Left colon (tissue), 2 donors: ENCODE measurements at places on chromosomes 5 and 9. TPM values are rescaled to one million over a fixed set of nuclear protein-coding genes. Genes with fewer than 3 reads are reported as not detected.

DNA sequence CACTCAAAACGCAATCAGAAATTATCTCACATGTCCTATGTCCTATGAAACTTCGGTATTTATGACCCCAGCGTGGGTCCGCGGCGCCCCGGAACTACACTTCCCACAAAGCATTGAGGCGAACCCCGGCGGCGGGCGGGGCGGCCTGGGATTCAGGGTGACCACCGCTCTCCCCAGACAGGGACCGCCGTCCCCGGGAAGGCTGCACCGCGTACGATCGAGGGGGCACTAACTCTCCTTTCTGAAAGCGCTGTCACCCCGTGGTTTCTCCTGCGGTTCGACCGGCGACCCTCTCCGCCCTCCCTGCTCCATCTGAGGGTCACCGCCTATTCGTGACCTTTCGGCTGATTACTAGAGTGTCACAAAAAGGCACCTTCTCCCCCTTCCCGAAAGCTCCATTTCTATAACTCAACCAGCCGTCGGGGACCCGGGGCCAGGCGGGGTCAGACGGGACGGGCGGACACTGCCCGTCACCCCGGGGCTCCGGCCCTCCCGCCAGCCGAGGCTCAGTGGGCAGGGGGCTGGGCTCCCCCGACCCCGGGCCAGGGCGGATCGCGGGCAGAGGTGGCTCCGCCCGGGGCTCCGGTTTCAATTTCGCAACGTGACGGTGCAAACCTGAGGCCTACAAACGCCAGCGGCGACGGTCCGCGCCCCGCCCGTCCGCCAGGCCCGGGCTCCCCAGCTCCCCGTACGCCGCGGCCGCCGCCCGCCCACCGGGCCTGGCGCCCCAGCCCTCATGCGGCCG lies 1.3 kb downstream of the ECPAS start:
- DNase-seq = peak; percentile 85

- no peak for DNase-seq
Observed at GRCh38 chr9:130998597-130999244, 10.3 kb upstream of the LAMC3 start.

DNA sequence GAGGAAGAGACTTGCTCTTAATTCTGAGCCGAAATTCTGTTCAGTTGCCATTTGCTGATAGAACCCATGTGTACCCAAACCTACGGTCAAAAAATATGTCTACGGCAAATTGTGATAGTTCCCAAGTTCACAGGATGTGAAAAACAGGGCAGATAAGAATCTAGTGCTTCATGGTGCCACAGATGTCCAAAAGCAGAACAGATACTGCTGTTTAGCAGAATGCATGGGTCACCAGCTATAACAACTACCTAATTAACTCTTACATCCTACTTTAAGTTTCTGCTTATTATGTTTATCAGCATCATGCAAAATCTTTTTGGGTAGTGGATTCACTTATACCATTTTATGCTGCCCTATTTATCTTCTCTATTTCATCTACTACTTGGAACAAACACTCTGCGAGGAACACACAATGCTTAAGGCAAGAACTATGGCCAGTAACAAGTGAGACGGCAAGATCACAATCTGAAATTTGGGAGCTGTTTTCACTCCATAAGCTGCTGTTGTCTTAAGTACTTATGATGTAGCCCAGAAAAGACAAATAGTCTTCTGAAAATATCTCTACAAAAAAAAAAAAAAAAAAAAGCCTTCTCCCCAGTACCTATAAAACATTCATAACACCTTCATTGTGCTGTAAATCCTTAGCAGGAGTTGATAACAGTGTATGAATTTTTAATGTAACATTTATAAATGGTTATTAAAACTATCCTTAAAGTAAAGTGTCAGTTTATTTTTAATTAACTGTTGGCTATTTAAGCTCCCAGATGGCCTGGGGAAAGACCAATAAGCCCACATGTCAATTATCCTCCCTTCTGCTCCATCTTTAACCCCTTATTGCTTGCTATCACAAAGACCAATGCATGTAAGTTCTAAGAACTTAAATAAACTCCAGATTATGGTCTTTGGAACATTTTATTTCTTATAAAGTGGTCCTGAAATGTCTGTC lies 232.3 kb downstream of the TLR4 start:
- no peak for DNase-seq

- no peak for DNase-seq
Observed at GRCh38 chr9:137281345-137282116, 4.0 kb downstream of the TOR4A start.

- peak; percentile 75 for DNase-seq
Observed at GRCh38 chr9:33166231-33167083, 679 bp downstream of the B4GALT1 start.

DNA sequence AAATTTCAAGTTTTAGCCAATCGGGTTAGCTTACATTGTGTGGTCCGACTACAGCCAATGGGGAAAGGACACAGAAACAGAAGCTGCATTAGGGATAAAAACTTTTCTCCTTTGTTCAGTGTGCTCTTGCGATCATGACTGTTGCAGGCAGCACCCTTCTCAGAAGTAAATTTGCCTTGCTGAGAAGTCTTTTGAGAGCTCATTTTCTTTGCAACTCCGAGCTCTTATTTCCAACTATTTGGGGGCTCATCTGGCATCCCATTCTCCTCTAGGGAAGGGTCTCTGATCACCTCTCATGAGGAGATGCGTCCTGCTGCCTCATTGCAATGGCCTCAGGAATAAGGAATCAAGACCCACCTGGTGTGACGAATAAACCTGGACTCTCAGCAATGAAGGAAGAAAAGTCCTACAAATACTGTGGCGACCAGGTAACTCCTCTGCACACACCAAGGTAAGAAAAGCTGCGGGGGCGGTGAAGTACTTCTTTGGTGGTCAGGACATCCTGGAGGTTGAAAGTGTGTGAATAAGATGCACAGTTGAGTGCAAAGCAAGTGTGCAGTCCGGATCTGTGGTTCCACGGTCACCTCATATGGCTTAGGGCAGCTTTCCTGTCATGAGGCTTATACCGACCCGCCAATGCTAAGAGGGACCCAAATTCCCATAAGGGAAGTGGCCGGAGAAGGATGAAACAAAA lies 20.4 kb downstream of the CNOT8 start:
- no peak for DNase-seq

The ELP1 gene
- 12.8 TPM for total RNA-seq

The PCDHB3 gene
- total RNA-seq = 0.73 TPM
